ENCODE measurements at places on chromosomes 7 and 10.

DNA sequence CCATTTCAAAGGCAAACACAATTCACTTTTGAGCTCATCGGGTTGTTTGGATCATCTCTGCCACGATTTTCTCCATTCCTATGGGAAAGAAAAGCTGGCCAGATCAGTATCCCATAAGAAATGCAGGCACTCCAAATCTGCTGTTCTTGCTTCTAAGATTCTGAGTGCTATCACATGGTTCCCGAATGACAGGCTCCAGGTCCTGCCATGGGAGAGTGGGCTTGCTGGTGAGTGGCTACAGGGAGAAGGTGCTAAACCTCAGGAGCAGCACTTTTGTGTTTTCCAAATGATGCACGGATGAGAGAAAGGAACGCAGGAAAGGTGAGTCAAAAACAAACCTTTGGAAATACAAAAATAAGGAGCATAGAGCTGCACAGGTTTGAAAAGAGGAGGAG, 32.1 kb downstream of the MTURN start:
- no peak for DNase-seq

GRCh38 chr7:16430133-16430532, 8.8 kb upstream of the CRPPA start:
- DNase-seq: no peak

DNA sequence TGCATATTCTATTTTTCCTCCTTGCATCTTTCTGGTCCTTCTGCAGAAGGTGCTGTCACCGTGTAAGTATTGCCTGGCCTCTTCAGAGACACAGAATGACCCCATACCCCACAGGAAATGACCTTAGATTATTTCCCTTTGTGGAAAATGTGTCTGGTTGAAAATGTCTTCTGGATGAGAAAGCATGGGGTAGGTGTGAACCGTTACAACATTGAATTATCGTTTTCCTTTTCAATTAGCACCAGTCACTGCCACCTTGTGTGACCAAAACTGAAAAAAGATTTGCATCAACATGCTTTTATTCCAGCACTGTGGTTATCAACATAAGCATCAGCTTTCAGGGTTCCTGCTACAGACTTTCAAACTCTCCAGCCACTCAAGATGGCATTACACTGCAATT, 58.0 kb upstream of the CELF2 start:
- DNase-seq: no peak

GRCh38 chr7:39709768-39710311, 86.5 kb downstream of the RALA start:
- no peak for DNase-seq

- DNase-seq: no peak
Observed at GRCh38 chr10:97428572-97428981, 2.6 kb downstream of the PGAM1 start.

GRCh38 chr10:119242186-119242585, 34.8 kb downstream of the GRK5 start:
- no peak for DNase-seq

DNA sequence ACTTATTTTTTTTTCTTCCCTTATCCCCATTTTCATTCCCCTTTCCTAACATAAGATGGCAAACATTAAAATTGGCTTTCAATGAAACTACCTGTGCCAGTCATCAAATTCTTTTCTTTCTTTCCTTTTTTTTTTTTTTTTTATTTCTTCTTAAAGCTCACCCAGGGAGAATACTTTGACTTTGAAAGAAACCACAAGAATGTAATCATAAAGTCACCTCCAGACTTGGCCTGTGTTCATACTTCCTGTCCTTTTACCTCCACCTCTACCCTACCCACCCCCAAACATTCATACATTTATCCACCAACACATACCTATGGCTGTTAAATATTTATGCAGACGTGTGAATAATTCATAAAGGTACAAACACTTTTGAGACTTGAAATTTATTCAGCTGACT, 254.6 kb downstream of the SLC25A13 start:
- DNase-seq: no peak

- no peak for DNase-seq
Observed at GRCh38 chr7:137040745-137041144, 172.3 kb downstream of the CHRM2 start.

DNA sequence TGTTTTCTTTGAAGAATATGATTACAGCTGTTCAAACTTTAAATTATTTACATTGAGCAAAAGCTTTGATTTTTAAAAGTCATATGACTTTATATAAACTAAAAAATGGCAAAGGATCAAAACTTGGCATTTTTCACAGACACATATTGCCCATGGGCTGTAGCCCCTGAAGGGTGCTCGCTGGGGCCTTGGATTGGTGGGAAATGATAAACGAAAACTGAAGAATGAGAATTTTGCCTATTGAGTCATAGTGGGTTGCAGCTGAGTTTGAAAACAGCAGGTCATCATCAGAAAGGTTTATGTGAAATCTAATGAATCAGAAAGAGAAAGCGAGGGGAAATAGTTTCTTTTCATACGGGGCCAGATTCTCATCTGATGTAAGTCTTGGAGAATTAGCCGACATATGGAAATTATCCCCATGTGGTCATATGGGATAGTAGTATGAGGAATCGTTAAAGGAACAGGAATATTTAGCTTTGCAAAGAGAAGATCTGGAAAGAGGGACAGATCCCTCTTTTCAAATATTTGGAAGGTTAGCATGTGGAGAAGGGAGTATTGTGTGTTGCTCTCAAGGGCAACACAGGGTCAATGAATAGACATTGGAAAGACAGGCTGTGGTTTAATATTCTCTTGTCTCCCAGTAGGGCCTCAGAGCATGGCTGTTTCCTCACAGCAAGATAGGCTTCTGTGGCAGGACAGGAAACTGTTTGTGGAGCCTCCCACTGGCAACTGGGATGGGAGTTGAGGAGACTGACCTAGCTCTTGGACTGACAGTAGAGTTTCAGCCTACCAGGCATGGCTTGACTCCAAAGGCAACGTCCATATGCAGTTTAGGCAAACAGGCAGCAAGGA, 119.0 kb downstream of the FZD1 start:
- peak; percentile 7 for DNase-seq

DNA sequence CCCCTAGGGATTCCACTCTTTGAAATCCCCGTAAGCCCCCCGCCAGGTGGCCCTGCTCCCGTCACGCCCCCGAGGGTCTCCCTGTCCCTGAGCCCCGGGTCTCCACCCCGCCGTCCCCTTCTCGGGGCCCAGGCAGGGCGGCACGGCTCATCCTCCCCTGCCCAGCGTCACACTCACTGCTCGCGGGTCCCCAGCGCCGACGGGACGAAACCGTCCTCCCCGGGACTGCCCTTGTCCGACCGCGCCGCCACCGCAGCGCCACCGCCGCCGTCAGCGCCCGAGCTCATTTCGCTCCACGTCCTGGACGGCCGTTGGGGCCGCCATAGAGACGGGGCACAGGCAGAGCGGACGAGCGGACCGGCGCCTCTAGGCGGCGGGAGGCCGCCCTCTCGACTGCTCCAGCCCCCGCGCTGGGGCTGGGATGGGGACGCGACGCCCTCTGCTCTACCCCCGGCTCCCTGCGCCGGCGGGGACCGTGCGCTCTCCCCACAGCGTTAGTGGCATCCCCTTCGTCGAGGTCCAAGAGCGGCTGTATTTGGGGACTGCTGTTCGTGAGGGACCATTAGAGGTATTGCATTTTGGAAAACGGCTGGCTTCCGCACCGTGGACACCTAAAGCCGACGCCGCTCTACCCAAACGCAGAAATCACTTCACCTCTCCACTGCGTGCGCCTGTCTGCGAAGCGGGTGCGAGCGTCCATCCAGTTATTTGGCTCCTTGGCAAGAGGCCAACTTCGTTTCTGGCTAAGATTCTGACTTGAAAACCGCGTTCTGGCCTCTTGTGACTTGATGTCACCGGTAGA, at the start of gene EEF1AKMT2:
TSS of gene EEF1AKMT2 (minus strand) at position 341 of the 802 bp plus-strand sequence. CDS start at position 287, 54 bp downstream.
- DNase-seq: peak; percentile 42

DNA sequence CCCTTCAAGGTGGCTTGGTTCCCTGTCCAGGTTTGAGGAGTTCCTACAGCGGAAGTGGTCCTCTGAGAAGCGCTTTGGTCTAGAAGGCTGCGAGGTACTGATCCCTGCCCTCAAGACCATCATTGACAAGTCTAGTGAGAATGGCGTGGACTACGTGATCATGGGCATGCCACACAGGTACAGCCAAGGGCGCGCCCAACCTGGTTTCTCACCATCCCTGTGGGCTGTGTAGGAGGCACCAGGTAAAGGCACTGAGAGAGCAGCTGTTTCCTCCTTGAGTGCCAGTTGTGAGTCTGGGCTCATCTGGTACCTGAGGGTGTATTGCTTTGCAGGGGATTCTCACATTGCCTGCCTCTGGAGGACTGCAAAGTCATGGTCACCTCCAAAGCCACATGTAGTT, 68.0 kb downstream of the OGDH start:
- no peak for DNase-seq

DNA sequence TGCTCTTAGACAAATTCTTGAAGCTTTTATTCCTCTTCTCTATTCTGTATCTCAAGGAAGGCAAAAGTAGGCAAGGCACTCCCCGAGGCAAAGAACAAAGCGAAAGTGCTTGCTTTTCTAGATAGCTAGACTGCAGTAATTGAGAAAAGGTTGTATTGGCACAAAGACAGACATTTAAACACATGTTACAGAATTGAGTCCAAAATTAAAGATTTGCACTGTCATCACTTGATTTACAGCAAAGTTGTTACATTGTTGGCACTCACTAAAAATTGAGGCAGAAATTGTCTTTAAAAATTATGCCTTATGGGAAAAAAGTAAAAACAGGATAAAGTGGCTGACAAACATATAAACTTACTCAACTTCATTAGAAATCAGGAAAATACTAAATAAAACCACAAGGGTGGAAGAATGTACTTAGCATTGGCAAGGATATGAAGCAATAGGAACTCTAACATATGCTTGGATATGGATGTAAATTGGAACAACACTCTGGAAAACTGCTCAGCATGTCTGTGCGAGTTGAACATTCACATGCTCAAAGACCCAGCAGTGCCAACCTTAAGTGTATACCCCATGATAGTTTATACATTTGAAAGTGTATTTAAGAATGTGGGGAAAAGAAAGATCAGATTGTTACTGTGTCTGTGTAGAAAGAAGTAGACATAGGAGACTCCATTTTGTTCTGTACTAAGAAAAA, 491.3 kb downstream of the GLRX3 start:
- DNase-seq: no peak

GRCh38 chr7:127383123-127383835, 9.2 kb downstream of the ZNF800 start:
- no peak for DNase-seq

- DNase-seq: no peak
Observed at GRCh38 chr10:44674536-44675386, 236.4 kb upstream of the TMEM72 start.

GRCh38 chr7:120091807-120092206, 181.2 kb upstream of the KCND2 start:
- no peak for DNase-seq

- no peak for DNase-seq
Observed at GRCh38 chr10:69843923-69844322, 42.2 kb downstream of the COL13A1 start.

GRCh38 chr7:132221356-132221755, 354.9 kb downstream of the PLXNA4 start:
- no peak for DNase-seq

Measured in HFF-Myc (cell line).